Aorta (tissue), 5 donors: ENCODE measurements at places on chromosomes 4 and X.

DNA sequence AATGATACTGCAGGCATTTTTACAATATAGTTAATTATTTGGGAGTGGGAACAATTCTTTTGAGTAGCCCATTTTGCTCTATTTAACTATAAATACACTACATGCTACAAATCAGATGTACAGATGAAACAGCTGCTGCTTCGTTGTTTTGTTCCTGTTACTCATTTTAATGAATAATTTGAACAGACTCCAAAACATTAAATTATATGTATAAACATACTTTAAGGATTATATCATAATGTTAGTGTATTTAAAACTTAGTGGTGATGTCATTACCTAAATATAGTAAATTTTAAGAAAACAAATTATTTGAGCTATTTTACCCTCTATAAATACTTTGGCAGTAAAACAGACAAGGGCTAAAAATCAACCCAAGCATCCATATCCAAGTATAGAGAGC, 60.7 kb downstream of the GAB1 start:
- no peaks in the 10 kb centered on the region for H3K36me3 ChIP-seq
- H3K4me1 ChIP-seq: peaks cover 10% of the 10 kb centered on the region

GRCh38 chr4:17851959-17852358, 41.2 kb downstream of the NCAPG start:
- DNase-seq: no peak
- H3K27me3 ChIP-seq: no peaks in the 10 kb centered on the region
- no peaks in the 10 kb centered on the region for H3K4me1 ChIP-seq
- no peak overlapping the region for H3K27ac ChIP-seq
- no peaks in the 10 kb centered on the region for H3K36me3 ChIP-seq

DNA sequence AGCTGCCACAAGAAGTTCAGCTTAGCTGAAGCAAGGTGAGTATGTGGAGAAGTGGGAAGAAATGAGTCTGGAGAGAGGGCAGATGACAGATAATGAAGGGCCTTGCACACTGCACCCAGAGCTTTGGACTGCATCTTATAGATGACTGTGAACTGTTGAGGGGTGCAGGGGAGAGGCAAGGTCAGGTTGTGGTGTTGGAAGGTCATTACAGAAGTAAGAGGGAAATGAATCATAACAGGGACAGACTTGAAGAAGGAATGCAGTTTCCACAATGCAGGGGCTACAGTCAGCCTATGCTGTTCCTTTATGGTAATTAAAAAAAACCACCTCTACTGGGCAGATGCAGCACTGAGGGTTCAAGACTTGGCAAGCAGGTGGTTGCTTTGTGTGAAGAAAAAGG, 4.8 kb upstream of the IGFBP7 start:
- DNase-seq: no peak
- H3K27me3 ChIP-seq: no peaks in the 10 kb centered on the region
- H3K36me3 ChIP-seq: no peaks in the 10 kb centered on the region
- H3K4me3 ChIP-seq: no peak overlapping the region

DNA sequence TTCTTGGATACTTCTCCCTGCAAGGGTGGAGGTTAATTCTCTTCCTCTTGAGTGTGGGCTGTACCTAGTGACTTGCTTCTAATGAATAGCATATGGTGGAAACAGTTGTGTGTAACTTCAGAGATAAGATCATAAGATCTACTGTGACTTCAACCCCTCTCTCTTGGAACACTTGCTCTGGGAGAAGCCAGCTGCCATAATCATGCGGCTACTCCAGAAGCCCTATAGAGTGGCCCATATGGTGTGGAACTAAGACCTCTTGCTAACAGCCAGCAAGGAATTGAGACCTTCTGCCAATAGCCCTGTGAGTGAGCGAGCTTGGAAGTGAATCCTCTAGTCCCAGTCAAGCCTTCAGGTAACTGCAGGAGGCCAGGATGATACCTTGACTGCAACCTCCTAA, 81.1 kb downstream of the RBMX2 start:
- DNase-seq: no peak
- H3K27ac ChIP-seq: no peak overlapping the region
- no peaks in the 10 kb centered on the region for H3K36me3 ChIP-seq
- H3K4me1 ChIP-seq: no peaks in the 10 kb centered on the region

- no peak overlapping the region for H3K27ac ChIP-seq
Observed at GRCh38 chr4:46793036-46793435, 116.0 kb downstream of the COX7B2 start.

GRCh38 chr4:53432528-53433424, 55.3 kb downstream of the FIP1L1 start:
- H3K27me3 ChIP-seq: no peaks in the 10 kb centered on the region
- no peaks in the 10 kb centered on the region for H3K4me1 ChIP-seq
- DNase-seq: no peak
- H3K27ac ChIP-seq: no peak overlapping the region
- H3K4me3 ChIP-seq: no peak overlapping the region
- H3K36me3 ChIP-seq: no peaks in the 10 kb centered on the region

- H3K4me1 ChIP-seq: no peaks in the 10 kb centered on the region
- H3K27ac ChIP-seq: no peak overlapping the region
- no peaks in the 10 kb centered on the region for H3K27me3 ChIP-seq
Observed at GRCh38 chrX:72018277-72019112, 107.8 kb downstream of the NHSL2 start.

DNA sequence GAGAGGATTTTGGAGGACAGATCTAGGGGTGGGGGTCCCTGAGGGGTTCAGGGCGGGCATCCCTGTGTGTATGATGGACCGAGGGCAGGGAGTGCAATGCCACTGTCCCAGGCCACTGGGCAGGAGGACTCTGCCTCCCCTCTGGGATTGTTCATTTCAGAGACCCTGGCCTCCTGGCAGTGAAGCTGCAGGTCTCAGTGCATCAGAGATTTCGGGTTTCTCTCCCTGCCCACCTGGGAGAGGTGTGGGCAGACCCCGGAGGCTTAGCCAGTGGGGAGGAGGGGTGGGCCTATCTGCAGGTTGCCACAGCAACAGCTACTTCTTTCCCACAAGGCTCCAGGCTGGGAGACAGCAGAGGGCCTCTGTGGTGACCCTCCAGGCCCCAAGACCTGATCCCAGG, 80.1 kb upstream of the LRPAP1 start:
- H3K27ac ChIP-seq: no peak overlapping the region
- H3K4me3 ChIP-seq: no peak overlapping the region
- no peaks in the 10 kb centered on the region for H3K36me3 ChIP-seq
- DNase-seq: no peak
- no peaks in the 10 kb centered on the region for H3K4me1 ChIP-seq

DNA sequence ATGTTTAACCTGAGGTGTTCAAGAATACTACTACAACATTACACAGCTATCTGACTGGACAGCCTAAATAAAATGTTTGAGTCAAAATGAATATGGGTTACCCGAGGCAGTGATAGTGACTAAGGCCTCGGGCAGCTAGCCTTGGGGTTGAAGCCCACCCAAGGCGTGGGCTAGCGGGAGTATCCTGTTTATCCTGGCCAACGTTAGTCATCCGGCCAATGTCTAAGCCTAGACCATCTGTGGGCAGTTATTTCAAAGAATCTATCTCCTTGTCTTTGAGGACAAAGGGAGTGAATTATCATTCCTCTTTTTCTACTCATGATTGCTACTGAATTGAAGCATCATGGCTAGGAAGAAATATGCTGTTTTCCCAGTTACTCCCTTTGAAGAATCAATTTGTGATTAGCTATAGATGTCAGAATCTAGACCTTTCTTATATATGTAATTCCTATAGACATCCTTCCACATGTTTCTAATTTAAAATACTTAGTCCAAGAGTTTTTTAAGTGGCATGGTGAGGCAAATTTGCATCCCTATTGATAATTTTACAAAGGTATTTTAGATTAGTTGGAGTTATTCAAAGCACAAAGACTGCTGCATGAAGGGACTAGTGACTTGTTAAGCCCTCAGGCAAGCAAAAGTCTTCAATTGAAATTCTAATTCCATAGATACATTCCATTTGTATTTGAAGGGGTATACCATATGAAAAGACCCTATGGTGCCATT, 6.0 kb upstream of the PDGFC start:
- no peak overlapping the region for H3K27ac ChIP-seq
- H3K27me3 ChIP-seq: no peaks in the 10 kb centered on the region
- DNase-seq: no peak

GRCh38 chrX:68633981-68634380, 13.5 kb upstream of the STARD8 start:
- no peaks in the 10 kb centered on the region for H3K36me3 ChIP-seq
- no peaks in the 10 kb centered on the region for H3K4me1 ChIP-seq
- no peak overlapping the region for H3K4me3 ChIP-seq

GRCh38 chrX:74492720-74493201, 71.5 kb downstream of the SLC16A2 start:
- H3K4me1 ChIP-seq: no peaks in the 10 kb centered on the region
- DNase-seq: no peak
- H3K27ac ChIP-seq: no peak overlapping the region
- no peaks in the 10 kb centered on the region for H3K27me3 ChIP-seq
- no peak overlapping the region for H3K4me3 ChIP-seq

GRCh38 chr4:47050761-47051725, 19.7 kb downstream of the GABRB1 start:
- no peaks in the 10 kb centered on the region for H3K36me3 ChIP-seq
- no peaks in the 10 kb centered on the region for H3K27me3 ChIP-seq
- no peak for DNase-seq
- H3K4me3 ChIP-seq: no peak overlapping the region
- H3K27ac ChIP-seq: no peak overlapping the region

DNA sequence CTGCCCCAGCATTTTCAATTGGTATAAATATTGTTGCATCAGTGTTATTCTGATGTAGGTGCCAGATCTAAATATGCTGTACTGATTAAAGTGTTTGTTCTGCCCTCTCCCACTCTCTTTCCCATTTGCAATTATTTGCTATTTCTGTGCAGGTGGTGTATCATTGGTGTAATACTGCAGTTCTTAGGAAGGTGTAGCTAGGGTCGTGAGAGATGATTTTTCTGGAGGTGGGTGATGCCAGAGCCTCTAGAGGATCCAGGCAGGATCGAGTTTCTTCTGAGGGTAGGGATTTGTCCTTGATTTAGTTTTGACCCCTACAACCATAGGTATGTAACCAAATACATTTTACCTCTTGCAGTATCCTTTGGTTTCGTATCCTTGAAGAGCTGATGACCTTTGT, 1.9 kb downstream of the SMAD1 start:
- H3K27me3 ChIP-seq: no peaks in the 10 kb centered on the region
- DNase-seq: no peak
- H3K36me3 ChIP-seq: no peaks in the 10 kb centered on the region
- peak overlapping the region; percentile 70 for H3K4me3 ChIP-seq

GRCh38 chr4:30559481-30559880, 160.7 kb upstream of the PCDH7 start:
- no peak overlapping the region for H3K4me3 ChIP-seq
- H3K36me3 ChIP-seq: no peaks in the 10 kb centered on the region
- DNase-seq: no peak
- no peaks in the 10 kb centered on the region for H3K27me3 ChIP-seq
- no peak overlapping the region for H3K27ac ChIP-seq
- no peaks in the 10 kb centered on the region for H3K4me1 ChIP-seq

- no peaks in the 10 kb centered on the region for H3K27me3 ChIP-seq
- H3K36me3 ChIP-seq: no peaks in the 10 kb centered on the region
- H3K4me1 ChIP-seq: no peaks in the 10 kb centered on the region
- DNase-seq: no peak
- no peak overlapping the region for H3K27ac ChIP-seq
- H3K4me3 ChIP-seq: no peak overlapping the region
Observed at GRCh38 chrX:155865193-155865592, 16.0 kb upstream of the VAMP7 start.

GRCh38 chr4:4402966-4403365, 16.1 kb downstream of the NSG1 start:
- no peak for DNase-seq
- H3K27ac ChIP-seq: no peak overlapping the region
- H3K4me3 ChIP-seq: no peak overlapping the region
- no peaks in the 10 kb centered on the region for H3K4me1 ChIP-seq
- H3K27me3 ChIP-seq: no peaks in the 10 kb centered on the region
- no peaks in the 10 kb centered on the region for H3K36me3 ChIP-seq

GRCh38 chr4:137661693-137662092, 129.4 kb upstream of the PCDH18 start:
- no peak overlapping the region for H3K27ac ChIP-seq
- DNase-seq: no peak
- H3K4me1 ChIP-seq: peaks cover 5% of the 10 kb centered on the region
- H3K27me3 ChIP-seq: no peaks in the 10 kb centered on the region
- no peak overlapping the region for H3K4me3 ChIP-seq

GRCh38 chrX:23515028-23515427, 152.3 kb upstream of the PRDX4 start:
- no peak overlapping the region for H3K27ac ChIP-seq
- no peaks in the 10 kb centered on the region for H3K36me3 ChIP-seq
- no peaks in the 10 kb centered on the region for H3K4me1 ChIP-seq
- no peaks in the 10 kb centered on the region for H3K27me3 ChIP-seq
- H3K4me3 ChIP-seq: no peak overlapping the region

- H3K27me3 ChIP-seq: no peaks in the 10 kb centered on the region
- no peaks in the 10 kb centered on the region for H3K36me3 ChIP-seq
- H3K27ac ChIP-seq: no peak overlapping the region
- no peak overlapping the region for H3K4me3 ChIP-seq
- no peak for DNase-seq
Observed at GRCh38 chr4:90648311-90648710, 521.1 kb downstream of the CCSER1 start.

- H3K36me3 ChIP-seq: no peaks in the 10 kb centered on the region
- peaks cover 7% of the 10 kb centered on the region for H3K4me1 ChIP-seq
- no peak overlapping the region for H3K27ac ChIP-seq
- H3K4me3 ChIP-seq: no peak overlapping the region
Observed at GRCh38 chrX:11351375-11352295, 58.4 kb downstream of the AMELX start.

GRCh38 chrX:95678679-95679078, 1006.0 kb upstream of the DIAPH2 start:
- H3K27me3 ChIP-seq: no peaks in the 10 kb centered on the region
- H3K27ac ChIP-seq: no peak overlapping the region
- no peaks in the 10 kb centered on the region for H3K4me1 ChIP-seq
- no peak for DNase-seq

DNA sequence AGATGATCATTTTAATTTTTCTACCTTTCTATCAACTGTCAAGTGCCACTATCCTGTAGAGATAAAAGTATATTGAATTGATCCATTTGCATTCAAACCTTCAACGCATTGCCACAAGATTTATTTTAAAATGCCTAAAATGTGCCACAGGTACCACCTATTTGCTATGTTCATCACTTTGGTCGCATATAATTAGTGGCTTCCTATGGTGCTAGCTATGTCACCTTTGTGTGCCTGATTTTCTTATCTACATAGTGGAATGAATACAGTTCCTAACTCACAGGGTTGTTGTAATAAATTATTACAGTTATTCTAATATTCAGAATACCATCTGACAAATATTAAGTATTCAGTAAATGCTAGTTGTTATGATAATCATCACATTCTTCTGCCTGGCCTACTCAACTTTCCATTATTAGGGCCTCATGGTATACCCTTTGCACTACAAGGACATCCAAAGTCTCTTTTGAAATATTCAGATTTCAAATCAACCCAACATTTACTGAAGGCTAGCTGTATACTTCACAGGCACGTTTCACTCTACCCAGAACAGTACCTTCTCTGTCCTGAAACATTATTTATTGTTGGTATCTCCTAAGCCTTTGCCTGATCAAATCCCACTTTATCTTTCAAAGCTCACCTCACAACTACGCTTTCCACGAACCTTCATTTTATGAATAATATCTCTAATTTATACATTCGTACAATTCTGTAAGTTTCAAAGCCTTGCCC, 62.4 kb downstream of the ANXA10 start:
- no peak overlapping the region for H3K27ac ChIP-seq
- no peak overlapping the region for H3K4me3 ChIP-seq
- H3K4me1 ChIP-seq: no peaks in the 10 kb centered on the region
- H3K27me3 ChIP-seq: no peaks in the 10 kb centered on the region
- no peak for DNase-seq
